Activated CD4-positive, CD25-positive, alpha-beta regulatory T cell treated with anti-CD3 and anti-CD28 coated beads, Interleukin-2, amount 50 U/mL, for 72 hours (primary cell): ENCODE measurements at places on chromosomes 6 and 20.

GRCh38 chr20:52145587-52145986 lies 46.0 kb downstream of the ZFP64 start:
- no peak for DNase-seq

- no peak for DNase-seq
Measured at GRCh38 chr20:18019068-18019467, 38.6 kb downstream of the OVOL2 start.

- no peak for DNase-seq
Measured at GRCh38 chr6:162181741-162182401, 545.7 kb downstream of the PRKN start.

DNA sequence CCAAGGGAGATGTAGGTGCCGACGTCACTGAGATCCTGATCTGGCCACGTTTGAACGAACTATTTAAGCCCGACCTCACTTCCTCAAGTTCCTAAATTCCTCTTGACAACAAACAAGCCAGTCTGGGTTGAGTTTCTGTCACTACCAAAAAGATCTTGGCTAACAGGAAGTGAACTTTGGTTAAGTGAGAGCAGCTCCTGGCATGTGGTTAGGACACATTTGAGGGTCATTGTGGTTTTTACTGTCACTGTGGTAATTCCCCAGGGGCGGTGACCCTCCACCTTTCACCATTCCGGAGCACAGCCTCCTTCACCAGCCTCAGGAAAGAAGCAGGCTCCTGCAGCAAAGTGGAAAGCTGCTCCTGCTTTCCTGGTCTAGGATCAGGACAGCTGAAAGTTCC lies 43.1 kb upstream of the ZNF831 start:
- DNase-seq = no peak

DNA sequence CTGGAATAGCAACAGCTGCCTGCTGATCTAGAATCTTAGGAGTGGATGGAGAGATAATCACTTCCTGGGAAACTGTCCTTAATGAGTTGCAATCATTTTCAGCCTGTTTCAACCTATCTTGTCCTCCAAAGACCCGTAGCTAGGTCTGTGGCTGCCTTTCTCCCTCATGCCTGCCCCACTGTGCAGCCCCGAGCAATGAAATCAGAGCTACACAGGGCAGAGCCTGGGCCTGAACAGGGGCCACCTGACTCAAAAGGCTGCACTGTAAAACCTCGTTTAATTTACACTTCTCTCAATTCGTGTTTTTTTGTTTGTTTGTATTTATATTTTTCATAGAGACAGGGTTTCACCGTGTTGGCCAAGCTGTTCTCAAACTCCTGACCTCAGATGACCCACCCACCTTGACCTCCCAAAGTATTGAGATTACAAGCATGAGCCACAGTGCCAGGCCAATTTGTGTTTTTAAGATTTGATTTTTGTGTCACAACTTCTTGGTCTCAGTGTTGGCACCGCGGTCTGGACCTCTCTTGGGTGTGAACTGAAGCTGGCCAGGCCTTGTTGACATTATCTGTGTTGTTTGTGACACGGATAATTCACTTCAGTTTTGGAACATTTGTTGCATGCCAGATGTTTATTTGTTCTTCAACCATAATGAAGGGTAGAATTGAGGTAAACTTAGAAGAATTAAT lies 21.5 kb downstream of the GGTLC1 start:
- no peak for DNase-seq

- DNase-seq = no peak
Measured at GRCh38 chr20:34921436-34921835, 34.2 kb downstream of the GSS start.

DNA sequence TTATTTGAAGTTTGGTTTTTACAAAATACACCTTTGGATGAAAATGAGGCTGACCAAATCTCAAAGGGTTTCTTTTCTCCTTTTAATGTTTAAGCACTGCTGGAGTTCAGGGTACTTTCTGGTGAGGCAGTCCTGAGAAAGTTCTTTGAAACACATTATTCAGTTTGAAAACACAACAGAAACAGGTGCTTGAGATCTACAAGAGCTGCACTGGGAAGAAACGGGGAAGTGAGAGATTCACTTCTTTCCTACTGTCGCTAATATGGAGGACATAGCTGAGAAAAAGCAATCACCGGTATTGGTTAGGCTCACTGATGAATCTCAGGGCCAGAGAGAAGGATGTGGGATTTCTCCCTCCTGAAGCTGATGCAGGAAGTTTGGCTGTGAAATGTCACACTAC lies 22.9 kb upstream of the TMEM170B start:
- no peak for DNase-seq

DNA sequence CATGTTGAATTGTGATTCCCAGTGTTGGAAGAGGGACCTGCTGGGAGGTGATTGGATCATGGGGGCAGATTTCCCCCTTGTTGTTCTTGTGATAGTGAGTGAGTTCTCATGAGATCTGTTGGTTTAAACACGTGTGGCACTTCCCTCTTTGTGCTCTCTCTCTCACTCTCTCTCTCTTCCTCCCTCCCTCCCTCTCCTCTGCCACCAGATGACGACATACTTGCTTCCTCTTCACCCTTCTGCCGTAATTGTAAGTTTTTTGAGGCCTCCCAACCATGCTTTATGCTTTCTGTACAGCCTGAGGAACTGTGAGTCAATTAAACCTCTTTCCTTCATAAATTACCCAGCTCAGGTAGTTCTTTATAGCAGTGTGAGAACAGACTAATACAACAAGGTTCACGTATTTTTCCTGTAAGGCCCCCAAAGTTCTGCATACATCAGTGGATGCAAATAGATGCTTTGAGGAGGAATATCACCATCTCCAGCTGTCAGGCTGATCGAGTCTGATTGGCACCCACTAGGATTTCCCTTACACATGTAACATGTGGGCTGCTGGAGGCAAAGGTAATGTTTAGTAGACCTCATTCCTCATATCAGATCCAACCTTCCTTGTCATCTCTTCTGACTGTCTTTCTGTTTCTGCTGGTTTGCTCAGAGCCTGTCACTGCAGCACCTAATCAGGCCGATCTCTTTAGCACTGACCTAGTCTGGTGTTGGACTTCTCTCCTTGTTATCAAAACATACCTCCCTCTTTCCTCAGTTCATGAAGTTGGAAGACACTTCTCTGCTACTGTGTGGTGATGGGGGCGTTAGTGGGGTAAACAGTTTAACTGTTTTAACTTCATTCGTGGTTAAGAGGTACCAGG lies 54.3 kb upstream of the BACH2 start:
- no peak for DNase-seq

DNA sequence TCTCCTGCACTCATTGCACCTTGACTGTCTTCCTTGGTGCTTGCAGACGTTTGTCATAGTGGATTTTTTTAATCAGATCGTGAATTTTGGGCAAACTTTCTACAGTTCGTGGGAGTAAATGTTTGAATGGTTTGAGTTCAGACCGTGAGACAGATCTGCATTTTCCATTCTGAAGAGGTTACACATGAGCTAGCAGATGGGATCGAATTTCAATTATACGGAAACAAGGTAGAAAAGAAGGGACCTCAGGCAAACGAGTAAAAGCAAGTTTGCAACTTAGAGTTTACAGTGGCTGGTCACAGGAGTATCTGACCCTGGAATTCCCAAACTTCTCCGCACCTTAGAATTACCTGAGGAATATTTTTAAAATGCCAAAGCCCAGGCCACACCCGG lies 17.2 kb upstream of the NCR2 start:
- no peak for DNase-seq

GRCh38 chr6:120894077-120894476 lies 440.2 kb downstream of the TBC1D32 start:
- no peak for DNase-seq

DNA sequence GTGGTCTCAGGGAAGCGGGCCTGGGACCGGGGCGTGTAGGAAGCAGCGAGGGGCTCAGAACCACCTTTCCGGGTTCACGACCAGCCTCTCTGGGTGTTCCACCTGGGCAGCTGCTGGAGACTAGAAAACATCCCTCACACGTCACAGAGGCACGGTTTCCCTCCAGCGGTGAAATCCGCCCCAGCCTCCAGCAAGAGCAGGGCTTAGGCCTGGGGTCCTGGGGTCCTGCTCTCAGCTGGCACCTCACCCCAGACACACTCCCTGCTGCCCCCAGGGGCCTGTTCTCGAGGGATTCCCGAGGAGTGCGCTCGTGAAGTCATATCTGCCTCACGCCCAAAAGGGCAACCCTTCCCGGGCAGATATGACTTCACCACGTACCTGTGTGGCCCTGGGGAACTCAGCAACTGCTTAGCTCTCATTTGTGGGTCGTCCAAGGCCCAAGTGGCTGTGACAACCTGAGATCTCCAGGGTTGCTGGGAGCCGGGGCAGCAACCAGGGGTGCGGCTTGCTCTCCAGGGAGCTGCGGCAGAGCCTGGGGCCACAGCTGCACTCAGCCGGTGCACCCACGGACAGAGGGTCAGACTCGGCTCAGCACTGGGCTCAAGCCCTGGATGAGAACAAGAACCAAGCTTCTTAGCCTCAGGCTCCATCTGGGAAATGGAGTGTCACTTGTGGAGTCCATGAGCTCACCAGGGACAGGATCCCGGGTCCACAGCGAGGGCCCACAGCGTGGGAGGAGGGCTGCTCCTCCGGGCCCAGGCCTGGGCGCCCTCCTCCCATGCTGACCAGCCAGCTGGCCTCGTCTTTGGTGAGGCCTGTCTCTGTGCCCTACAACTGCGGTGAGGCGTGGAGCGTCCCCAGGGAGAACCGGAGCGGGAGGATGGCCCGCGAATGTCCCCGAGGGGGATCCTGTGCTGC lies 661 bp downstream of the FNDC11 start:
- DNase-seq = no peak

GRCh38 chr6:33977606-33978411 lies 168.1 kb downstream of the GRM4 start:
- DNase-seq = peak; percentile 22

DNA sequence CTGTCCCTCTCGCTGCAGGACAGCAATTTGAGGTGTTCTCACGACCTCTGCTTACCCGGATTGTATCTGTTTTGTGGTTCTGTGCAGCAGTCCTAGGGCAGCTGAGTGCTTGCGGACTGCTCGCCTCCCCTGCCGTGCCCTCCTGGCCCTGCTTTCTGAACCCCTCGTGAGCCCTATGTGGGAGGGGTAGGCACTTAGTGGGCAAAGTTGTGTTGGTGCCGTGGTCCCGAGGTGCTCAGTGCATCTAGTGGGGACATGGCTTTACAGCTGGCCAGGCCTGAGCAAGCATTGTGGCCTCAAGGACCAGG lies 5.2 kb downstream of the TMEM181 start:
- no peak for DNase-seq

GRCh38 chr6:118748311-118749062 lies 97.1 kb upstream of the CEP85L start:
- DNase-seq = no peak

DNA sequence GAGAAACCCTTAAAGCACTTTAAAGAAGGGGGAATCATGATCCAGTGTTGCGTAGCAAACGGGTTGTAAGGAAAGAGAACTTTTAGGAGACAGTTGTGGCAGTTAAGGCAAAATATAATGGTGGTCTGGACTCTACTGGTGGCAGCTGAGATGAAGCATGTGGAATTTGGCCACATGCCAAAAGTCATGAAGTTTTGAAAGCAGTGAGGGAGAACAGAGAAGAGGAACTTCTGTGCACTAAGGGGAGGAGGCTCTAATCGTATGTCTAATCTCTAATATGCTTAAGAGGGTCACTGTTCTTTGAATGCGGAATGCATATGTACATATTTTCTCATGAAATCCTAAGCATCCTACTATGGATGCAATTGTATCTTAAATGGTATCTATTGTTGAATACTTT lies 91.5 kb downstream of the RIMS1 start:
- DNase-seq = no peak

DNA sequence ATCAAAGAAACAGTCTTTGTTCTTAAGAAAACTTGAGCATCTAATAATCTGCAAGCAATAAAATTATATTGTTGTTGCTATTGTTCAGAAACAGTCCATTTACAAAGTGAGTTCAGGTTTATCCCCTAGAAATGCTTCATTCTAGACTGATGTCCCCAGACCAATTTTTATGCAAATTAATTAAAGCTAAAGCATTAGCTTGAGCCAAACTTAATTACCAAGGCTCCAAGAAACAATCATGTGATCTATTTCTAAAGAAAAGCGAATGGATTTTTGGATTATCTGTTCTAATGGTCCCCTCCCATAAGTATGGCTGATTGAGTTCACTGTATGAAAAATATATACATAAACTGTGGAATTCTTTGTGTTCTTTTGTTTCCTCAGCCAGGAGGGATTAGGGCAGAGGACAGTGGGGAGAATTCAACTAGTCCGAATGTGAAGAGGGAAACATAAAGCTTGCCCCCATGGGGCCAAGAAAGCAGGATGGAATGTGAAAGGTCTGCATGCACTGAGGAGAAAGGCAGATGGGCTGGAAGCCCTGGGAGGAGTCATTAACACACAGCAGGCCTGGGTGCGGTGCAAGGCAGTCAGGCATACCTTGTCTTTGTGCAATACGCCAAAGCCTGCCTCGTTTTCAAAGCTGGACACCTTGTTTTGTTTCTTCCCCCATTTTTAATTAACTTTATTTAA lies 597.1 kb downstream of the KIF16B start:
- no peak for DNase-seq

- no peak for DNase-seq
Measured at GRCh38 chr20:40255365-40255764, 433.7 kb downstream of the MAFB start.

DNA sequence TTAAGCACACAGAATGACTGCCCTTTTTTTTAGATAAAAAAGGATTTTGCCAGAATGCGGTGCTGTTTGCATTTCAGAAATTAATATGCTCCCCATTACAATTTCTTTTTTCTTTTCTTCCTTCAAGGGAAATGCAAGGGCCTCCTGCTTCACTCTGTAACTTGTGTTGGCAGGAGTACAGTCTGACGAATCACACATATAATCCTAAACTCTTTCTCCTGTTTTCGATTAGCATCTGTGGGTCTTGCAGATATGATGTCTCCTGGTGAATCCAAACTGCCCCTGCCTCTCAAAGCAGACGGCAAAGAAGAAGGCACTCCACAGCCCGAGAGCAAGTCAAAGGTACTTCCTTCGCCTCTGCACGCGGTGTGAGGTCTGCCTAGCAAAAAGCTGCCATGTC lies 149.5 kb downstream of the TMEM242 start:
- no peak for DNase-seq

- peak; percentile 33 for DNase-seq
Measured at GRCh38 chr6:134437376-134437775, 119.5 kb upstream of the SGK1 start.

- DNase-seq = no peak
Measured at GRCh38 chr6:99960027-99960426, 34.0 kb downstream of the MCHR2 start.

DNA sequence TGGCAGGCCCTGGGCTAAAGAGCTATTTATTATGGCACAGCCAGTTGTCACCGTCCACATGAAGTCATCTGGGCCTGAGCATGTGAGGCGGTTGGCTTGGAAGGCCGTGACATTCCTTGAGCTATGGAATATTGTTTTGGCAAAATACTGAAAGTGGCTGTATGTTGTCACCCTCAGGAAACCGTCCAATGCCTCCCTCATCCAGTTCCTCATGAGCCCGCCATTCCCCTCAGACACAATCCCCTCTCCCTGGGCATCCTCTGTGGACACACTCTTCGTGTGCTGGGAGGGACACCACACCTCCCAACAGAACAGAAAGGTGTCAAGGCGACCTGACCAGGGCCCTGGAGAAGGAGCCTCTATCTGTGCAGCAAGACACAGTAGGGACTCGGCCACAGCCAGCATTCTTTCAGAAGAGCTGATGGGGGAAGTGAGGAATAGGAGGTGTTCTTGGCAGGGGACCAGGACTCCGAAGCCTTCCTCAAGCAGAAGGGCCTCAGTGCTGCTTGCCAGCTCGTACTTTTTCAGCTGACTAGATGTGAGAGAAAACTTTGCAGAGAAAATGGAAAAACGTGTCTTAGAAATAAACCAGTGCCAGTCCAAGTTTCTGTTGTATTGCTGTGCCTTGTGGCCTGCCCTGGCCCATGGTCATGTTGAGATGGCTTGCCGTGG lies 120.5 kb downstream of the SOD2 start:
- DNase-seq = no peak

- no peak for DNase-seq
Measured at GRCh38 chr6:142823256-142823902, 121.6 kb downstream of the HIVEP2 start.
